NCI-H2227 treated with DMSO at 0.1 percent for 48 hours (cell line): ENCODE measurements at places on chromosomes 2 and 18.

GRCh38 chr2:20992201-20992711 is 51.6 kb downstream of the APOB start:
- DNase-seq, result no peak

DNA sequence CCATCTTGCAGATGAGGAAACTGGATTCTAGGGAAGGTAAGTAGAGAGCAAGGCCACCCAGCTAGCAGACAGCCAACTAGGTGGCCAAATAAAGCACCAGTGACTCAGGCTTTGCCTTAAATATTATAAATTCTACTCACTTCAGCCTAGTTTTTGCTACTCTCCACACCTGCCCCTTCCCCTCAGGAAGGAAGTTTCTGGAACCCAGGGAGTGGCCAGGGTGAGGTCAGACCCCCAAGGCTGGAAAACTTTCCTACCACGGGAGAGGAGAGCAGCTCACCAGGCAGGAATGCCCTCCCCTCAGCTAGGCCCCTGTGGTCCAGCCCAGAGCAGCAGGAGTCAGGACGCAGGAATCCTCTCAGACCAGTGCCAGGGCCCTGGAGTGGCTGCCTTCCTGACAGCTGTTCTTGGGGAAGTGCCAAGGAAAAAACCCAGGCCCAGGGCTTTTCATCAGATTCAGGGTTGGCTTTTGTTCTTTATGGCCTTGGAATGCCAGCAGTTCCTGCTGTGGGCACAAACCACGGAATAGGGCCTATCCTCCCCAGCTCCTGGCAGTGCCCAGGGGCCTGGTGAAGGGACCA is 5.1 kb upstream of the PAX8 start:
- no peak for DNase-seq

DNA sequence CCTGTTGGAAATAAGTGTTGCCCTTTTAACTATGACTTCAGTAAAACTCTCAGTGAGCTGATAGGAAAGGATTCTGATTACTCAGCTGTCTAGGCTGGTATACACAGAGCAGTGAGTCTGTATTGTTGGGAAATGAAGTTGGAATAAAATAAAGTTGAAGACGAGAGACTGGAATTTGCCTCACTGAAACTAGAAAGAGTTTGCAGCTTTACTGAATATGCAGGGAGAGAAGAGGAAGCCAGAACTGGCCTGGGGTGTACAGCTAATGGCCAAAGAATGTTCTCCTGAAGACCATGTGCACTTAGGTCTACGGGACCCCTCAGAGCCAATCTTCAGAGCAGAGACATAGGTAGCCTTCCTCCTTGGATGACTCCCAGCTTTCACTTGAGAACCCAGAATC is 26.5 kb downstream of the EIF4E2 start:
- DNase-seq, result no peak

DNA sequence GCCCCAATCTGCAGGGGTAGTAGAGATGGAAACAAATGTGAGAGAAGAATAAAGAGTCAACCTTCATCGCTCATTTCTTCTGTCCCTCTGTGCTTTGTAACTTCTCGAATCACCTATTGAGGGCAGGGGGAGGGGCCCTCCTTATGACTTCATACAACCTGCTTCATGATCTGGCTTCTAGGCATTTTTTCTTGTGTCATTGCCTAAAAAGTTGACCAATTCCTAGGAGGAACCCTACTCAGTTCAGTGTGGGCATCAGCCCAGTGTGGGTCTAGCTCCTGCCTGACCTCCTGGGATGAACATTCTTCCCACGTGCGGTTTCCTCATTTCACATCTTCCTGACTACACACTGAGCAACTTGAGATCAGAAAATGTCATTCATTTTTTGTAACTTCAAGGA is 46.3 kb upstream of the CREB1 start:
- DNase-seq, result no peak

DNA sequence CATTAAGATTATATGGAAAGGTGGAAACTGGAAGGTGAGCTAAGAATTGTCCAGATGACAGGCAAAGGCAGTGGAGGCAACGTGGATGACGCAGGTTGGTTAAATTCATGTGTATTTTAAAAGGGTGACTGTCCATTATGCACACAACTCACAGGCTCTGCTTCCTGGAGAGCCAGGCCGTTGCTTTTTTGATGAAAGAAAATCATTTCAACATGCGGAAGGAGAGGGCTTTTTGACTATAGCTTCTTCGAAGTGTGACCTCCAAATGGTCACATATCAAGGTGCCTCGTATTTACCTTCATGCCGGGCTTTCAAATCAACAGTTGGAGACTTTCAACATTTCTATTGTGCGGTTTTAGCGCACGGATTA is 126.7 kb downstream of the MYCN start:
- DNase-seq, result no peak

GRCh38 chr18:9115984-9116383 is 13.5 kb downstream of the NDUFV2 start:
- DNase-seq, result no peak

DNA sequence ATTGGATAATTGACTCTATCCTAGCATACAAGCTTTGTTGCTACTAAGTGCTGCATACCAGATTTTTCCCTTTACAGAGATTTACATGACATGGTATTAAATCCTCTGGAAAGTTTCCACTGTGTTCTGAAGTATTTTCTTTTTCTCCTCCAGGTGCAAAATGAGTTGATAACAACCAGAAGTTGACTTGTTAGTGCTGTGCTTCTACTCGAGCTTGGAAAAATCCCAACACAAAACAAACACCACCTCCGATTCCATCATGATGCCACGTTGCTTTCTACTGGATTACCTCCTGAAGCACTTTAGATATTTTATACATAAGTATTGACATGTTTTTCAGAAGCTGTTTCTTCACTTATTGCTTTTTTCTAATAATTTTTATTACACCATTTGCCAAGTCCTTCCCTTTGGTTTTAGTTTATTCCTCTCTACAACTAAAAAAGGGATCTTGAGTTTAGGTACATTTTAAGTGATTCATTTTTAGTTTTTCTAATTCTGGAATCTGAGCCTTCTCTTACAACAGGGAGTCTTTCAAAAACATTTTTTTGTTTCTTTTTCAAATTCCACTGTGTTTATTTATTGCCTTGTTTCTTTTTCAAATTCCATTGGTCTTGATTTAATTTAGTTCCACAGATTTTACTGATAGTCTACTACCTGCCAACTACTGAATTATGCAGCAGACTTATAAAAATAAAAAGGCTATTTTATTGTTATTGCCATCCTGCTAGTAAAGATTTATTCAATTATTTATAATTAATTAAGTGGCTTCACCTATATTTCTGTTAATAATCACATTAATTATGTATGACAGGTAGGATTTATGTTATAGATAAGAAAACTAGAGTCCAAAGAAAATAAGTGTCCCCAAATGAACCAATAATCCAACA is 143.4 kb downstream of the PPP1R1C start:
- no peak for DNase-seq

DNA sequence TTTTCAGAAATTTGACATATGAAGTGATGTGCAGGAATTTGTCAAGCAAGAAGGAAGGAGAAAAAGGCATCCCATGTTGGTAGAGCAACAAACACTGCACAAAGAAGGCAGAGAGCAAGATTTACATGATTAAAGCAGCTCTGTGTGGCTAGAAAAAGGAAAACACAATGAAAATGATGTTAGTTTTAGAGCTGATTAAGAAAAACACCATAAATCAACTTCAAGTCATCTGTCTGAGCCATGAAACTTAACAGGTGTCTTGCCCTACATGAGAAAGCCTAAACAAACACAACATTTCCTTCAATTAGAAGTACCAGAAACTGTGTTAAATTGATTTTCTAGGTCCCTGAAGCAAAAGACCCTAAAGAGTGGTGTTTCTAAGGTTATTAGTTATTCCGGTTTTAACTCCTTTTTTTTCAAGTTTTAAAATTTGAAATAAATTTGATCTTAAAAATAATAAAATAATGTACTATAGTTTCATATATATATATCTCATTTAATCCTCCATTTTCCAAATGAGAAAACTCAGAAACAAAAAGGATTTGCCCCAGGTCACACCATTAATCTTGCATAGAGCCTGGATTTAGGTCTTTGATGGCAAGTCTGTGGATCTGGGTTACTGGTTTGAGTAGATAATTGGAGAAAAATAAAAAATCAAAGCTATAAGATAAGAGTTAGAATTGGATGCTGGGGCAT is 8.6 kb upstream of the DSC1 start:
- DNase-seq, result no peak

- no peak for DNase-seq
Measured at GRCh38 chr2:10847008-10847407, 34.4 kb upstream of the PDIA6 start.

GRCh38 chr2:217785544-217786045 is 217.2 kb downstream of the TNS1 start:
- DNase-seq, result peak; percentile 83
